ENCODE measurements at places on chromosomes 7 and 10.

DNA sequence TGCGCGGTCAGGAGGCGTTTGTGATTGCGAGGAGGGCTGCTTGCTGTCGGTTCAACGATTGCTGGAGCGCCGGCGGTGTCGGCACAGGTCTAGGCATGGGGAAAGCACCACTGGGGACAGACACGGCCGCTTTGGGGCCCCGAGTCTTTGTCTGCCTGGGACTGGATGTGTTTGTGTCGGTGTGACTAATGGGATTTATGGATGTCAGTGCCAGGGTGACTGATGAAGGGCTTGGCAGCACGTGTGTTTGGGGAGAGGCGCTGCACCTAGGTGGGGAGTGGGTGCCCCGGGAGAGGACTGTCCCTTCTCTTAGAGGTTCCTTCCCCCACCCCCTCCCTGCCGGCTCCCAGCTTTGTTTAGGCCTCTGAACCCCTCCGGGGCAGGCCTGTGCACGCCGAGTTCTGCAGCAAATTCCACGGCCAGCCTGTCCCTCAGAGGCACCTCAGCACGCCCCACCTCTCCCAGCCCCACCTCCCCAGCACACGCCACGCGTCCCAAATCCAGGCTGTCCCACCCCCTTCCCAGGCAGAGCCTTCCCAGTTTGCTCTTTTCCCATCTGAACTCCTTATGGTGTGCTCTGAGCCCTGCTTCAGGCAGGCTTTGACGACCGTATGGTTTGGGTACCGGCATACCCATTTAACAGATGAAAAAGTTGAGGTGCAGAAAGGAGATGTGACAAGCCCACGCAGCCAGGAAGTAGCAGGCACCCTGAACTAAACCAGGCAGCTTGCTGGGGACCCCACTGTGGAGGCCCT, 6.4 kb upstream of the TNRC18 start:
- no peak for DNase-seq

DNA sequence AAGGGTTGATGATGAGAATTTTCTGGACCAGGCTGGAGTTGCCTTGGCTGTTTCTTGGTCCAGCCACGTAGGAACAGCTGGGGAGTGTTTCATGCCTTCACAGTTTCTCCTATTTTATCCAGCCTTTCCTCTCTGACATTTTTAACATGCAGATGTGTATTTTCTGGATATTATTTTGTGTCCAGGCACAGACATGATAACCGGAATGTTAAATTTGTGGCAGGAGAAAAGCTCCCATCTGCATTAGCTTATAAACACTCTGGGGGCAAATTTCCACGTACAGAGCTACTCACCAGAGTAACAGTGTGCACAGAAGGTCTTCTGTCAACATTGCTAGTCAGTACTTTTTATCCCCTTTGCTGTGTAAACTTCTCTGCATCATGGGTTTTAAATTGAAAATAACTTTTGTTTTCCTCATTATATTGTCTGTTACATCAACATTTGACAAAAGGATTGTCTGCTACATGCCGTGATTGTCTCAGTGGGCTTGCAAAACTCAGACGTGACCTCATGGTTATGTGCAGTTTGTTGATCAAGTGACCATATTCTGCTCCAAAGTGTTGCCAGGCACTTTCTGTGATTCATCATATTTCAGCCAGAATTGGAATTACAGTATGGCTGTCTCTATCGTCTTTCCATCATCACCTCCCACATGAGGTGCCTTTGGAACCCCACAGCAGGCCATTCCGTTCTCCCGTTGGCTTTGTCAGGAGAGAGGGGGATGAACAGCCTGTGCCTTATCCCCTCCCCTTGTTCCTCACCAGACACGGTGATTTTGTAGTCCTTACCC, 41.4 kb downstream of the INSYN2A start:
- DNase-seq = no peak

DNA sequence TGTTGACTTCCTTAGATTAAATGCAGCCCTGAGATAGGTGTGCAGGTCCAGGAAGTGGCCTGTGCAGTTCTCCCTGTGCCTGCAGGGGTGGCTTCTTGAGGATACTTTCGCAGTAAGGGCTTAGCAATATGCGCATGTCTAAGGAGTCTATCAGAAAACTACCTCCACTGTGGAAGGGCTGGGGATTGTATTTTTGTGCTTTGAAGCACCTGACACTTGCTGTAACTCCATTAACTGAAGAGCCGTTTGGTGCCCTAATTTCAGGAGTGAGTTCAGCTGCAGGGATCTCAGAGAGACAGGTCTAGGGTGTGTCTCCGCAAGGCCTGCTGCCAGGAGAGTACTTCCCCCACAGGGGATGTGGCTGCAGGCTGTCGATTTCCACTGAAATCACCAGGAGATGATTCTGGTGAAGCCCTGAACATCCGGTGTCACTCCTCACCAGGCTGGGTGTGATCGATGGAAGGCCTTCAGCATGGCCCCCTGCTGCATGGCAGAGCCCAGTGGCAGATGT, 35.5 kb downstream of the IKZF1 start:
- no peak for DNase-seq

DNA sequence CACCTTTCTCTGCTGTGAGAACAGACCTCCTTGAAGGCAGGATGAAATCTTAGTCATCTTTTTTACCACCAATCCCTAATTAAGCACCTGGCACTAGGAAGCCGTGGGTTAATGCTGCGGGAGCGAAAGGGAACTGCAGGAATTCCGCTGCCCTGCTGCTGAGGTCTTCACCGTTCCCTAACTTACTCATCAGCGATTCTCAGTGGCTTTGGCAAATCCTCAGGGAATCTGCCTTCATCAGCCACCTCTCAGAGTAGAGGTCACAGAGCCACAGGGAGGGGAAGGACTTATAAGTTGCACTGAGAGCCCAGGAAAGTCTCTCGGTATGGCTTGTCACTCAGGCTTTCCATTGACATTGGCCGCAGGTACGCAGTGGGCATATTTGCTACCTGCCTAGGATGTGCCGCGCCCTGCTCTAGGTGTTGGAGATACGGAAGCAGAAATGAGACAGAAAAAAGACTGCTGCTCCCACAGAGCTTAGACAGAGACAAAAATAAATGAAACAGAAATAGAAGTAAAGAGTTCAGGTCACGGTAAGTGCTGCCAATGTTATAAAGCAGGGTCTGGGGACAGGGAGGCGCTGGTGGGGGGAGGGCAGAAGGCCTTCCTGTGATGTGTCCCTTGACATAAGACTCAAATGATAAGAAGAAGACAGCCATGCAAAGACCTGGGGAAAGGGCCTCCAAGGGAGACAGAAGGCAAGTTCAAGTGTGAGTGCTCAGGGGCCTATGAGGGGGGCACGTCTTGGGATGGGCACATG, 72.6 kb upstream of the OPALIN start:
- no peak for DNase-seq

Measured in cortex of kidney (tissue), 1 donor.